NCI-H446 treated with DMSO at 0.1 percent for 48 hours (cell line): ENCODE measurements at places on chromosomes 2 and 18.

DNA sequence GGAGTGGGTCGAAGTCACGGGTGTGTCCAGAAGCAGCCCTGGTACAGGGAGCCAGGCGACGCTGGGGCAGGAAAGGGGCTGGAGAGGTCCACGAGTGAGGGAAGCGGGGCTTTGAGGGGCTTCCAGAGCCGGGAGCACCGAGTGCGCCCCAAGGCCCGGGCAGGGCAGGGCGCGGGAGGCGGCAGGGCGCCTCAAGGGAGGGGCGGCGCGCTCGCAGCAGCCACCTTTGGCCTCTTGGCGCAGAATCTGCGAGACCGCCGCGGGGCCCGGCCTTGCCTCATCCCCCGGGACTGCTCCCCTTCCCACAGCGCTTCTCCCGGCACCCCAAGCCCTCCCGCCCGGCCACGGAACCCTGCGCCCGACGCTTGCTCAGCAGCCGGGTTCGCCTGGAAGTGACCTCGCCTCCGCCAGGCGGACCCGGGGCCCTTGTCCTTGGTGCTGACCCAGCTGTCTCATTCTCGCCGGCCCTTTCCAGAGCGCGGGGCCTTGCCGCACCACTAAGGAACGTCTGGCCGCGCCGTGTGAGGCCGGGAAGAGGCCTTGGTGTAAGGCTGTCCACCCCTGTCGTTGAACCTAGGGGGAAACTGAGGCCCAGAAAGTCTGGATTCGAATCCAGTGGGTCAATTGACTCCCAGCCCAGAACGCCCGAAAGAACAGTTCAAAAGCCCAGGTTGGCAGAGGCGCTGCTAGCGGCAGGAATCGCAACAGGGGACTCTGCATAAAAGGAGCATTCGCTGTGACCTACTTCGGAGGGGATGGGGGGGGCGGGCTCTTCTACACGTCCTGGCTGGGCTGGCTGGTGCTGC, 584 bp upstream of the DNER start:
- DNase-seq: no peak

GRCh38 chr2:149271575-149271974, 58.8 kb upstream of the LYPD6 start:
- DNase-seq: no peak

GRCh38 chr2:43269074-43269572, 42.7 kb upstream of the ZFP36L2 start:
- DNase-seq: no peak

DNA sequence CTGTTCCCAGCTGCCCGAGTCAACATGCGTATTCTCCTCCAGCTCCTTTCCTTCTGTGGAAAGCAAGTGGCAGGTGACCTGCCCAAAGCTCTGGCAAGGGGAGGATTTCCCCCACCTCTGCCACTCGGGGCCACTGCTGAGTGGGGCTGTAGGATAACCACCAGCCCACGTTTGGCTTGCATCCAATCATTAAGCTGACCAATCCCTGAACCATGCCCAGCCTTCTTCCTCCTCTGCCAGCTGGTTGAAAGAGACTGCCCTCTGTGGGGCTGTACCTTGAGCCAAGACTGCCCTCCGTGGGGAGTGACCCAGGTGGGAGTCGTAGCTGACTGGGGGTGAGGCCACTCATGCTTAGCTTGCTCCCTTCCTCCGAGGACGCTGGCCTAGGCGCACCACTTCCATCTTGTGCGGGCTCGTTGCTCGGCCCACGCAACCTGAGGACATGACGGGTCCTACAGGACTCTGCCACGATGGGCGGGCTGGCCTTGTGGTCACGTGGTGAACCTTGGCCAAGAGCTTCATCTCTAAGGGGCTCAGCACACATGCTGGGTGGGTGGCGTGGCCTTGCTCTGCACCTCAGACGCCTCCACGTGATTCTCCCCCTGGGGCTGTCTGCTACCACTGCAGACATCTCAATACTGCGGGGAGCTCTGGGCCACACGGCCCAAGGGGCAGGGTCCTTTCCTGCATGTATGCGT, 112.1 kb downstream of the NDUFA10 start:
- DNase-seq: no peak

- no peak for DNase-seq
Measured at GRCh38 chr2:133169274-133169912, 398.9 kb downstream of the NCKAP5 start.

DNA sequence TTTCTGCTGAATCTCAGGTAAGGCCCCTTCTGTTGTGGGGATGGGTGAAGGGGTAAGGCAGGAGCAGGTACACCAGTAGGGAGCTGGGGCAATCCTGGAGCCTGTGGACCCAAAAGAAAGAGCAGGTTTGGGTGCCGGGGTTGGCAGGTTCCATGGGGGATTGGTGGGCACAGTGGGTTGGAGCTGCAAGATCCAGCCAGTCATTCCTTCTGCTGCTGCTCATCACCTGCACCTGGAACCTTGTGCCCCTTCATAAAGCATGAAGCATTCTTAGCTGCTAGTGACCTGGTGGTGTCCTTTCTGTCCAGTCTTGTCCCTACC, 24.9 kb downstream of the FHOD3 start:
- no peak for DNase-seq

DNA sequence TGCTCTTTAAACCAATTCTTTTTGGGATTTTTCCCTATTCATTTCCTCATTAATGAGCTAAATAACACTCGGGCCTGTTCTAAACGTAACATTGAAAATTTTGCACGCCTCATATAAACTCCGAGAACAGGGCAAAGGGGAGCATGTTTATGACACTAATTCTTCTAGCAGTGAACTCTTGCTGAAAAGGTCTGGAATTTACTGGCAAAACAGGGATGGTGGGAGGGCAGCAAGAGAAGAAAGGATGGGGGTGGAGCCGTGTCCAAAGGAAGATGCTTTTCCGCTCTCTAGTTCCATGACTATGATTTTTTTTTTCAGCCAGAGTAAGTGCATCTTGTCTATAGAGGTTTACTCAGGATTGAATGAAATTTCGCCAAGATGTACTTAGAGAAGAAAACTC, 50.0 kb upstream of the IL1R1 start:
- no peak for DNase-seq

DNA sequence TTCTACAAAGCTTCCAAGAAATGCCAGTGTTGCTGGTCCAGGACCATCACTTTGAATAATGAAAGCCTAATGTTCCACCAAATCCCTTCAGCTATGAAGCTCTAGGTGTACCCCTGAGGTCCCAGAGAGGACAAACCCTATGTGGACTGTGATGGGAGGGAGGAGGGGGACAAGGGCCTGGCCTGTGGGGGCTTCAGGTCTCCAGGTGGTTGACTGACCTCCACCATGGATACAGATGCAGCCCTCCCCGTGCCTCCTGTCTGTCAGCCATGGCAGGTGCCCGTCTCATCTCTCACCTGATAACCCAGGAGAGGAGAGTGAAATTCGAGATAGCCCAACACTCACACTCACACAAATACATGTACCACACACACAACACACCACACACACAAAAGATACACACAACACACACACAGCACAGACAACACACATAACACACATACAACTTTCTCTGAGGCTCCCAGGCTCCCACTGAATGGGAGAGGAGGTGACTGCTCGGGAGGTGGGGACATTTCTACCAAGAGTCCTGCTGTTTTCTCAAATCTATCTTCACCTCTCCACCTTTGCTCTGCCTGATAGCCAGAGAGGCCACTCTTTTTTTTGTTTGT, 12.8 kb upstream of the RHOB start:
- DNase-seq: no peak

GRCh38 chr2:230575642-230576324, 136.9 kb upstream of the CAB39 start:
- DNase-seq: no peak

GRCh38 chr2:46748735-46749531, 166.7 kb downstream of the MCFD2 start:
- DNase-seq: no peak

DNA sequence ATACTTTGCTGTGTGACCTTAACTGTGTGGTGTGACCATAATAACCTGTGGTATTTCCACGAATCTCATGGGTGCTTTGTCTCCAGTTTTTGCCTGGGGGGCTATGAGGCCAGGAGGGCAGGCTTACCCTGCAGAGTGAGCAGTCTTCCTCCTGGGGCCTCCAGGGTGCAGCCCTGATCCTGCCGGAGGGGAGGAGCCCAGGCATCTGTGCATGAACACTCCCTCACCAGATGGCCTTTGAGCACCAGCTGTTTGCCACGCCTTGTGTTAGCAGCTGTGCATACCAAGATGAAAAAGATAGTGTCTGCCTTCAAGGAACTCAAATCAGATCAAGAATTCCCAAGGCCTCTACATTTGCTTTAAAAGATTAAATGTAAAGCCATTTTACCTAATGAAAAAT, 75.0 kb upstream of the RBM44 start:
- no peak for DNase-seq

DNA sequence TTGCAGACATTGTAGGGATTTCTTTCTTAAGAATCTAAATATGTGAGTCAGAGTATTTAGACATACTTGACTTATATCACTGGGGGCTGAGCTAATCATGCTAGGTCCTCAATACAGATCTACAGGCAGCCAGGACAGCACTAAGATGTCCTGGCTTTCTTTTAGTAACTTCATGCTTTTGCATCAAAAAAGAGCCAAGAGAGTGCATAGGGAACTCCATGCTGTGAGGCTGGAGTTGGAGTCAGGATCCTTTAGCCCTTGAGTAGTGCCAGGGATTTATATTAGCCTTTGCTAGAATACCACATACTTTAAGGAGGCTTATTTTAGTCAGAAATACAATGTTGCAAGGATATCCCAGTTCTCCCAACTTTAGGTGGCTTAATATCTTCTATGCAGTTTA, 289.7 kb downstream of the CCDC85A start:
- DNase-seq: no peak

- DNase-seq: no peak
Measured at GRCh38 chr2:45629971-45630370, 18.9 kb upstream of the SRBD1 start.

- no peak for DNase-seq
Measured at GRCh38 chr2:217367464-217367863, 507.6 kb upstream of the TNP1 start.

- no peak for DNase-seq
Measured at GRCh38 chr2:146532509-146533147, 1312.2 kb upstream of the ACVR2A start.

- DNase-seq: no peak
Measured at GRCh38 chr2:174664084-174664759, 66.6 kb upstream of the WIPF1 start.

GRCh38 chr2:38500283-38500634, 102.5 kb downstream of the HNRNPLL start:
- DNase-seq: no peak

DNA sequence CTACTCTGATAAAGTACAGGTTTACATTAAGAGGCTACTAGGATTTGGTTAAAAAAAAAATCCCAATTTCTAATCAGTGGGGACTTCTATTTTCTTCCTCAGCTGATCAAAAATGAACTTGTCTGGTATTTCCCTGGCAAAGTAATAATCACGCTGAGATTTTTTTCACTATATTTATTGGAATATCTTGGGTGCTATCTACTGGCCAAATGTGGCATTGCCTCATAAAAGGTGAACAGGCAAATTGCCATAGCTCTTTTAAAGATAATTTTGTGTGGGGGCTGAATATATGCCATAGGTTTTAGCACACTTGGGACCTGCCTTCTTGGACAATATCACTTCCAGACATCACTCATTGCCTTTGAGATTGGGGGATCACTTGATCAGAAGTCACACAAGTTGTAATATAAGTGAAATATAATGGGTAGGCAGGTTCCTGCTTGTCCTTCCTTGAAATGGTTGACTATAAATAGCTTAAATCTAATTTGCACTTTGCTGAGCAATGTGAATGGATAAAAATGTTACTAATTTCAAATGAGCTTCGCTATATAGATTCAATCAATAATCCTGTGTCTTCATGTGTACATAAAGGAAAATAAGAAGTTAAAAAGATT, 7.0 kb upstream of the NXPH2 start:
- peak; percentile 27 for DNase-seq

DNA sequence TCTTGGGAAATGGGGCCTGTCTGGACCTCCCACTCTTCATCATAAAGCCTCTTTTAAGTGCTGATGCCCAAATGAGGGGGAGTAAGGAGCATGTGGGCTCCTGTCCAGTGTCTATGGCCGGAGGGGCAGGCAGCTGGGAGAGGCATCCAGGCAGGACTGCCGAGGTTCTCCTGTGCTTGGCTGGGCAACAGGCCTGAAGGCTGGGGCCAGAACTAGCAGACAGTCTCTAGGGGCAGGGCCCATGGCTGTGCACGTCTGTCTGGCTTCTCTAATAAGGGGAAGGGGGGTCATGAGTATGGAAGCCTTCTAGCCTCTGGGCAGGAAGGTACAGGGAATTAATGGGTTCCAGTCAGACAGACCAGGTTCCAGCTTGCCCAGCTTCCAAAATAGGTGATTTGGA, 128.6 kb downstream of the SMAD2 start:
- DNase-seq: no peak

DNA sequence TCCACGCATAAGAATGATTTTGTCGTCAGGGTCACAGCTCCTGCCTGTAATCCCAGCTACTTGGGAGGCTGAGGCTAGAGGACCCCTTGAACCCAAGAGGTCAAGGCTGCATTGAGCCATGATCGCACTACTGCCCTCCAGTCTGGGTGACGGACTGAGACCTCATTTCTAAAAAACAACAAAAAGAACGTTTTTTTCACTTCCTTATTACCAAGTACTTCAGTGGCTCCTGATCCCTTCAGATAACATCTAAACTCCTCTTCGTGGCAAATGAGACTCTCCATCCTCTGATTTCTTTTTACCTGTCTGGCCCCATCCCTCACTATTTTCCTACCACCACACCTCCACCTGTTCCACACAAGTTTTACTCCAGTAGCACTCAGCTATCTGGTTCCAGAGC, 105.4 kb upstream of the TLK1 start:
- DNase-seq: no peak

GRCh38 chr2:54519841-54520459, 63.8 kb downstream of the SPTBN1 start:
- DNase-seq: no peak

GRCh38 chr2:20488782-20489181, 41.9 kb downstream of the RHOB start:
- no peak for DNase-seq

- no peak for DNase-seq
Measured at GRCh38 chr2:109454765-109455394, 158.9 kb downstream of the SEPTIN10 start.

GRCh38 chr2:58378152-58378551, 137.0 kb upstream of the FANCL start:
- no peak for DNase-seq

DNA sequence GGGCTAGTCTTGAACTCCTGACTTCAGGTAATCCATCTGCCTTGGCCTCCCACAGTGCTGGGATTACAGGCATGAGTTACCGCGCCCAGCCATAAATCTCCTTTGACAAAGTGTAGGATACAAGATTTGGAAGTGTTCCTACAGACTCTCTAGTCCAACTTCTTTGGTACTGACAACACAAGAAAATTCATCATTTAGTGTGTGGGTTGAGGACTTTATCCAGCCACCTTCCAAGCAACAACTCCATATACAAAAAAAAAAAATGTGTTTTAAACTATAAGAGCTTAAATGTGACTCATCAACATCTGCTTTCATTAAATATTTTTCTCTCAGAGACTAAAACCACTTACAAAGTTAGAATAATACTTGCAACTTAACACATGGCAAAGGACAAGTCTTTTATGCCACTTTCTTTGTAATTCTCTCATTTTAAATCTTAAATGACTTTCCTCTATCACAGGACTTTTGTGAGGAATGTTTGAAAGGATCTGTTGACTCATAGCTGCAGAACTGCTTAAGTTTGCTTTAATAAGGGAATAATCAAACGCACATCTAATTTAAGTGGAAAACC, 46.2 kb upstream of the ITGAV start:
- no peak for DNase-seq
